ENCODE measurements at places on chromosomes 16 and 17. TPM values are rescaled to one million over a fixed set of nuclear protein-coding genes. Genes with fewer than 3 reads are reported as not detected.

Gene KRT36
- not detected for polyA plus RNA-seq

DNA sequence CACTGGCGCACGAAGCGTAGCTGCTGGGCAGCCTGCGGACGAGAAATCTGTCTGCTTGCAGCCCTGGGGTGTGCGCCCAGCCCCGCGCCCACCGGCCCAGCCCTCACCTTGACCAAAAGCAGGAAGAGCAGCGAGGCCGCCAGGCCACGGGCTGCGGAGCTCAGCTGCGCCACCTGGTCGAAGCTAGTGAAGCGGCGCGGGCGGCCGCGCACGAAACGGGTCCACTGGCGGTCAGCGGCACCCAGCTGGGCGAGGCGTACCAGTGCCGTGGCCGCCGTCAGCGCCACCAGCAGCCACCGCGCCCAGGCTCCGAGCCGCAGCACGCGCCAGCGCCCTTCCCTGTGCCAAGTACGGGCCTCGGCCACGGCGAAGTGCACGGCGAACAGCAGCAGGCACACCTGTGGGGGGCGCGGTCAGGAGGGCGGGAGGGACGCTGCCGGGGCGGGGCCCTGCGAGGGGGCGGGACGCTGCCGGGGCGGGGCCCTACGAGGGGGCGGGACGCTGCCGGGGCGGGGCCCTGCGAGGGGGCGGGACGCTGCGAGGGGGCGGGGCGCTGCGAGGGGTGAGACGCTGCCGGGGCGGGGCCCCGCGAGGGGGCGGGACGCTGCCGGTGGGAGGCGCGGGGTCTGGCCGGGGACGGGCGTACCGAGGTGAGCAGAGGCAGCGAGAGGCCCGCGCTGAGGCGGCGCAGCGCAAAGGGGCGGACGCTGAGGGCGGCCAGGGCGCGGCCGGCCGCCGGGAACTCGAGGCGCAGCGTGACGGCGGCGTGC is 43.2 kb downstream of the TSC2 start:
- peak; percentile 91 for DNase-seq
- peak overlapping the region; percentile 86 for H3K27ac ChIP-seq
- H3K4me1 ChIP-seq, result peaks cover 13% of the 10 kb centered on the region
- no peaks in the 10 kb centered on the region for H3K36me3 ChIP-seq
- H3K4me3 ChIP-seq, result no peak overlapping the region
- no peaks in the 10 kb centered on the region for H3K27me3 ChIP-seq

GRCh38 chr17:4537451-4538235 is 17.5 kb downstream of the MYBBP1A start:
- H3K4me3 ChIP-seq, result no peak overlapping the region
- peaks cover 32% of the 10 kb centered on the region for H3K4me1 ChIP-seq
- H3K27ac ChIP-seq, result no peak overlapping the region

Gene HOXB7
- polyA plus RNA-seq, result 24.4 TPM

- no peaks in the 10 kb centered on the region for H3K36me3 ChIP-seq
- no peak for DNase-seq
- no peak overlapping the region for H3K4me3 ChIP-seq
- H3K27me3 ChIP-seq, result no peaks in the 10 kb centered on the region
- H3K27ac ChIP-seq, result no peak overlapping the region
Measured at GRCh38 chr16:87086575-87086974, 230.6 kb downstream of the C16orf95 start.

DNA sequence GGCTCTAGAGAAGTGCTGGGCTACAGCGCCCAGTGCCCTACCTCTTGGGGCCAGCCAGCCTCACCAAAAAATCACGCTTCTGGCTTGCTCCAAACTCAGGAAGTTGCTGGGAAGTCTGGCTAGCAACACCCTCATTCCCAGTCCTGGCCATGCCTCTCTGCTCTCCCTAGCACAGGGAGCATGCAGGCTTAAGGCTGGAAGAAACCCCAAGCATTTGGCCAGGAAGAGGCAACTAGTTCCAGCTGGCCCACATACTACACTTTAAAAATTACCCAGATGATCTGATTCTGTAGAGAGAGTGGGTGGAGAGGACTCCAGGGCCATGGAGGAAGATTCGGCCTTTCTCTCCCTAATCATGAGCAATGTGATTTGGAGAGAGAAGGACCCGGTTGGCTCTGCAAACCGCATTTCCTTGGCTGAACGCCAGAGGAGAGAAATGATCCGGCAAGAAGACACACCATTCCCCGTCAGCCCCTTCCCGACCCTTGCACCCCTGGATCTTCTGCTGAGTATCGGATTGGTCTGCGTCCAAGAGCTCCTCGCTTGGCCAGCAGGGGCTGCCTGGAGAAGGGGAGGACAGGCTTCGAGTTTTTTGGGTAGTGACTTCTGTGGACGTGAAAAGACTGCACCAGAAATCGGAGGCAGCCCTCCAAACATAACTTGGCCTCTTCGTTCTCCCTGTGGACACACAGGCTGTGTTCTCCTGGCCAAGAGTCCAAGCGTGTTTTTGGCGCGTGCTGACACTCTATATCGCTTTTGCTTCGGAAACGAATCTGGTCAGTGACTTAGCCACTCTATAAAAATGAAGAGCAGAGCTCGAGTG is 406.3 kb downstream of the WWOX start:
- H3K27me3 ChIP-seq, result no peaks in the 10 kb centered on the region
- no peak overlapping the region for H3K4me3 ChIP-seq
- H3K27ac ChIP-seq, result peak overlapping the region; percentile 65
- H3K4me1 ChIP-seq, result no peaks in the 10 kb centered on the region

DNA sequence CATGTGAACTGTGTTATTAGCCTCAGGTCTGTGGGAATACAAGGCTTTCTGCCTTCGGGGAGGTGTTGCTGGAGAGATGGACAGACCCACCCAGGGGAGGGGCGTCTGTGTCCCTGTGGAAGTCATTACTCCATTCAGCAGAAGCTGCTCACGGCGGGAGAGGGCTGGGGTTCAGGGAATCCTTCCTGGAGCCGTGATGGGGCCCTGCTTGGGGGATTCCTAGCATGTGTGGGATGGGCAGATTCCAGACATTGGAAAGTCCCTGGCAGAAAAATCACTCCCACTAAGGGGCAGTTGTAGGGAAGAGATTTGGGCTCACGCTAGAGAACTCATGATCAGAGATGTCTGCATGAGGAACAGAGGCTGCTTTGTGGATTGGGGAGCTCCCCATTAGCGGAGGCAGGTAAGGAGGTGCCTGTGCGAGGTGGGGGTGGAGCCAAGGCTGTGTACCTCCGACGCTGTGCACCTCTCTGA is 56.3 kb upstream of the IL34 start:
- peaks cover 61% of the 10 kb centered on the region for H3K4me1 ChIP-seq
- no peaks in the 10 kb centered on the region for H3K27me3 ChIP-seq
- no peak overlapping the region for H3K4me3 ChIP-seq
- H3K27ac ChIP-seq, result peak overlapping the region; percentile 89
- H3K36me3 ChIP-seq, result no peaks in the 10 kb centered on the region
- peak; percentile 54 for DNase-seq

Gene ITGA2B
- 0.88 TPM for polyA plus RNA-seq

GRCh38 chr17:38958326-38958725 is 8.9 kb downstream of the FBXO47 start:
- no peaks in the 10 kb centered on the region for H3K36me3 ChIP-seq
- DNase-seq, result no peak
- no peak overlapping the region for H3K4me3 ChIP-seq
- no peak overlapping the region for H3K27ac ChIP-seq

Gene ZDHHC1
- polyA plus RNA-seq, result 8.5 TPM

Gene COX11
- polyA plus RNA-seq, result 32.8 TPM

GRCh38 chr17:42920922-42921321 is 20.3 kb downstream of the G6PC1 start:
- H3K4me3 ChIP-seq, result no peak overlapping the region
- H3K4me1 ChIP-seq, result no peaks in the 10 kb centered on the region
- H3K27me3 ChIP-seq, result no peaks in the 10 kb centered on the region
- no peaks in the 10 kb centered on the region for H3K36me3 ChIP-seq
- peak; percentile 33 for DNase-seq

Gene IRF8
- 8.3 TPM for polyA plus RNA-seq

Gene CA4
- polyA plus RNA-seq, result 0.42 TPM

GRCh38 chr16:70579648-70580630 is 56.3 kb downstream of the SF3B3 start:
- H3K27ac ChIP-seq, result no peak overlapping the region
- H3K4me1 ChIP-seq, result peaks cover 21% of the 10 kb centered on the region
- peak; percentile 68 for DNase-seq

All from adrenal gland (tissue), 19 donors.